ENCODE measurements at places on chromosomes 3 and 15.

GRCh38 chr15:100893964-100894295 is 14.3 kb downstream of the ALDH1A3 start:
- DNase-seq: no peak

GRCh38 chr15:64942356-64942755 is 30.7 kb downstream of the ANKDD1A start:
- no peak for DNase-seq

DNA sequence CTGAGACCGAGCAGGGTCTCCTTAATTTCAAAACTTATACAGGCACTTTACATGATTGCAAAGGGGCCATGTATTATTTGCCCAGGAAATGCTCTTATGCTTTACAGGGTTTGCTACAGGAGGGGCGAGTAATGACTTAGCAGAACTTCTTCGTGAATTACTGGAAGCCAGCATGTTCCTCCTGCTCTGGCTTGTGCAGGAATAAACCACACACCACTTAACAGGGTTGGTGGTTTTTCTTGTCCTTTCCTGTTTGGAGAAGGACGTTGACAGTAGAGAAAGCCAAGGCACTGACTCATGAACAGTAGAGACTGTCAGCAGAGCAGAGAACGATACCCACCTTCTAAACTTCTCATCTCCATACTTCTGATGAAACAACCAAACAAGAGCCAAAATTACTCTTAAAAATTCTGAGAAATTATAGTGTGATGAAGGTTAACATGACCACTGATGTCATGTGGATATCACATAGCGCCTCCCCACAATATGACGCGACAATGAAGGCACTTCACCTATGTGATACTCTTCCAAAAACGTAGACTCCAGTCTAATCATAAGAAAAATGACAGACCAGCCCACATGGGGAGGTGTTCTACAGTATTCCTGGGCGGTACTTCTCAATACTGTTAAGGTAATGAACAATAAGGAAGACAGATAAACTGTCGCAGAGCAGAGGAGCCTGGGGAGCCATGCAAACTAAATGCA is 24.7 kb upstream of the MCTP2 start:
- DNase-seq: no peak

- DNase-seq: no peak
These were observed 790 bp downstream of the RAB5A start for GRCh38 chr3:19947549-19948225.

DNA sequence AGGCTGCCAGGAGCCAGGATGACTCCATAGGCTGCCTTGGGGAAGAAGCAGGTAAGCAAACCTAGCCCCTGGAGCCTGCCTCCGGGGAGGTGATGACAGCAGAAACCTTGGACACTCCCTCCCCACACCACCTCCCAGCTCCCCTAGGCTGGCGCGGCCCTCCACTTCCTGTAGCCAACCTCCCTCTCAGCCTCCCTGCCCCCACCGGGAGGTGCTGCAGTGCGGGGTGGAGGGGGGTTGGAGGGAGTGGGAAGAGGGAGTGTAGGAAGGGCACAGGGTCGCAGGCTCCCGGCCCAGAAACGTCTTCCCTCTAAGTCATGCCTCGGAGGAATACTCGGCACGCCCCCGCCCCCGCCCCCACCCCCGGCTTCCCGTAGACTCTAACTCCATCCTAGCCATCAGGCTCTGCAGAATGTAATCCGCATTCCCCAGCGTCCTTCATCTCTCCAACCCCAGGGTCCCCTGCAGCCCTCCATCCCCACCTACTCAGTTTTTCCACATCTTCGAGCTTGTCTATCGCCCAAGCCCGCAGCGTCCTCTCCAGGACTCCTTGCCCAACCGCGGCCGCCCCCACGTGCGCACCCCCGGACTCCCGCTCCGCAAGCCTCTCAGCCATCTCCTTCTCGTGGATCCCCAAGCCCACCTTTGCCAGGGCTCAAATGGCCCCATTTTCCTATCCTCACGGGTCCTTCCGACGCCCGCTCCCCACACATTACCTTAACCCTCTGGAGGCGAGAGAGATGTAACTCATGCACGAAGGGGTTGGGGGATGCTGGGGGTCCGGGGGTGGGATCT is 528 bp downstream of the LPCAT4 start:
- peak; percentile 89 for DNase-seq

- no peak for DNase-seq
These were observed 30.1 kb upstream of the CERS3 start for GRCh38 chr15:100558771-100559254.

- peak; percentile 68 for DNase-seq
These were observed 220.9 kb upstream of the EIF1B start for GRCh38 chr3:40088527-40089170.

DNA sequence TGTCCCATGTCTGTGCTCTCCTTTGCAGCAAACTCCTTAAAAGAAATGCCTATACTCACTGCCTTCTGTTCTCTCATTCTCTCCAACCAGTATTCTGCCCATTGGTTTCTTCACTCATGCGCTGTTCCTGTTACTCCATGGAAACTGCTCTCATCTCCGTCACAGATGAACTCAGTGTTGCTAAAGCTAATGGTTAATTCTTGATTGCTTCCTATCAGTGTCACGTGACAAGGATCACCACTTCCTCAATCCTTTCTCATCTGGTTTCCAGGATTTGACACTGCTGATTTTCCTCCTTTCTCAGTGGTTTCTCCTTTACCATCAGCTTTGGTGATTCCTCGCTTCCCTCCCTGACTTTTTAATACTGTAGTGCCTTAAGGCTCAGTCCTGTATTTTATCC is 2.6 kb downstream of the DPH3 start:
- no peak for DNase-seq

DNA sequence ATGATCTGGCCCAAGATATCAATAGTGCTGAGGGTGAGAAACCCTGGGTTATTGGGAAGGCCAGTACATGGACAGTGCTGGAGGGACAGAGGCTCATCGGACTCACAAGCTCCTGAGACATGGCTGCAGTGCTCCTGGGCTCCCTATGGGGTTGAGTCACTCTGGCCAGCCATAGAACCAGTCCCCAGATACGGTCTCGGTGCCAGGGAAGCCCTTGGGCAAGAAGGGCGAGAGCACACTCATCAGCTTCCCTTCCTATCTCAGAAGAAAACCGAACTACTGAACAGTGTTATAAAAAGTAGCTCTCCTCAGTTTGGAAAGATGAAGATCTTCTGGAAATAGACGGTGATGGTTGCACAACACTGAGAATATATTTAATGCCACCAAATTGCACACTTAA is 34.4 kb downstream of the POC1A start:
- no peak for DNase-seq

GRCh38 chr15:81160312-81161159 is 26.5 kb downstream of the CFAP161 start:
- no peak for DNase-seq

DNA sequence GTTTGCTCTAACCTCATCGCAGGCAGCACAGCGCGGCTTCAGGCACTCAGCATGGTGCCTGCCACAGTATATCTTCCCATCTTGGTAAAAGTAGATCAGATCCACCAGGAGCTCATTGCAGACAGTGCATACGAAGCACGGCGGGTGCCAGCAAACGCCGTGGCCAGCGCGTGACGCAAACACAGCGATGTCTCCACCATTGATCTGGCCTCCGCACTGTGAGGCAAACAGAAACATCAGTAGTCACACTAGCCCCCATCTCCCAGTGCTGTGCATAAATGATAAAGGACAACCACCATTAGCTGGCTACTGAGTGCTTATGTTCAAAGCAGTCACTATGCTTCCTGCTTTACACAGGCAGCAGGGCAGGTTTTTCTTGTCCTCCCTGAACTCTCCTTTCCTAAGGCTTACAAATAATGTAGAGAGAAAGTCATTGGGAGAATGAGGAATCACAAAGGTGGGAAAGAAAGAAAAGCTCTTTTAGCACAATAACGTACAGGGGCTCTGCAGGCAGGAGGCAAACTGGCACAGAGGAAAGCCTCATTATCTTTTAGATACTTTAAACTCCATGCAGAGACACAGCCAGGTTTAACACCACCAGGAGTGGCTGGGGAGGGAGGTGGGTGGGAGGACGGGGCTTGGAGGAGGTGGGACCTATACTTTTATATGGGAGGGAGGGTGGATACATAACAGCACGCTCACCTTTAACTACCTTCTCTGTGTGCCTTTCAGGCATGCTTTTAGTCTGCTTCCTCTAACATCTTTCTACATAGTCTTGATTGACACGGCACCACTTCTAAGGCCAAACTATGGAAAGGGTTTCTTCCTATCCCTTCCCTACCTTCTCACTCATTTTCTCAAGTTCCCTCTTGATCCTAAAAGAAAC is 67.9 kb downstream of the PRICKLE2 start:
- no peak for DNase-seq

GRCh38 chr3:66041116-66041515 is 2.4 kb upstream of the MAGI1 start:
- no peak for DNase-seq

DNA sequence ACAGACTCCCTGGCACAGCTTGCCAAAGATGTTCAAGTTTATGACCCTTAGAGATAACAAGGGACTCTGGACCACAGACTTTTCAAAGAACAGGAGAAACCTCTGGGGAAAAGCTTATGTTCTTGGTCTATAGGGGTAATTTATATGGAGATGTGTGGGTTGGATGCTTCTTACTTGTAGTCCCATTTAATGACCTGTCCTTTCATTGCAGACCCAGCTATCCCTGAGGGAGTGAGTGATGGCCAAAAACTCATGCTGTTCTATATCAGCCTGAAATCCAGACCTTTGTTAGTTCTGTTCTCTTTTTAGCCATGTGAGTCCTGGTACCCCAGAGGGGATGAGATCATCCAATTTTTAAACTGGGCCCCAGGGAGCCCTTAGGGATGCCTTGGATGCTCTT is 43.7 kb upstream of the MRPL3 start:
- no peak for DNase-seq

- DNase-seq: no peak
These were observed 29.9 kb upstream of the CCR2 start for GRCh38 chr3:46324036-46324435.

- no peak for DNase-seq
These were observed 51.0 kb upstream of the PLXND1 start for GRCh38 chr3:129657261-129658046.

DNA sequence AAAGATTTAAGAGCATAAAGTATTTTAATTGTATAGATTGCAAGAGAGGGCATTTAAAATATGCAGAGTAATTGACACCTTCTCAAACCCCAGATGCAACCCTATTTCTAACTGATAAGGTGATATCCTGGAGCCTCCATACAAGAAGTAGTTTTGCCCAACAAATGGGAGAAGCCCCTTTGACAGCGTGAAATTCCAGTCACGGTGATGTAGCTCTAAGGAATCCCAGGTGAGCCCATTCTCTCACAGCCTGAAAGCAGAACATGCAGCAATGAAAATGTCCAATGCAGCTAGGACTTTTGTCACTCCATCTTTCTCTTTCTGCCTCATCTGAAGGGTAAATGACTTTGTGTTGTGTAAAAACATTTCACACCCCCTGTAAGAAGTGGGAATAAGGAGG is 96.4 kb downstream of the TMEM212 start:
- DNase-seq: no peak

GRCh38 chr15:82898961-82899360 is 53.6 kb downstream of the HOMER2 start:
- DNase-seq: peak; percentile 89

DNA sequence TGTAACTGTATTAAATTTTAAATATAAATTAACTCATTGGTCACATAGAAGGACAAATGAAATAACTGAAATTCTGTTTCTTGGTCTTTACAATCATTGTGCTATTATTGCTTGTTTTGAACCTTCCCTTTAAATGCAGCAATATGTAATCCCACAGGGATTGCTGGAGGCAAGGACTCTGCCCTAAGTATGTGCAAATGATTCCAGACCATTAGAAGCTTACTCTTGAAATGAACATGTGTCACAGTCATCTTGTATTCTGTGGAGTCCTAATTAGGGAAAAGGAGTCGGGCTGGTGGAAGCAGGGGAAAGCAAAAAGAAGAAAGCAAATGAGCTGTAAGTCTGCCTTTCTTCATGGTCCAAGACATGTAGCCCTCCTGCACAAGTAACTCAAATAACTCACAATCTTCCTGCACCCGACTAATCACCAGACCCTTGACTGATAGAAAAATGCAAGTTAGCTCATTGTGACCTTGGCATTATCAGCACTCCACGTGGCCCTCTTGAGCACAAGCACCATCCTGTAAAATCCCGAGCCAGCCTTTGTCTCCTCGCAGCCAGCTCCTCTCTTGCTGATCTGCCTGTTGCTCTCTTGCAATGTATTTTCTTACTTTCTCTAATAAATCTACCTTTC is 2.3 kb upstream of the TMPRSS7 start:
- peak; percentile 60 for DNase-seq

- DNase-seq: no peak
These were observed 33.5 kb downstream of the SUCLG2 start for GRCh38 chr3:67620869-67621268.

- DNase-seq: no peak
These were observed 9.8 kb upstream of the OR5K4 start for GRCh38 chr3:98343647-98344507.

DNA sequence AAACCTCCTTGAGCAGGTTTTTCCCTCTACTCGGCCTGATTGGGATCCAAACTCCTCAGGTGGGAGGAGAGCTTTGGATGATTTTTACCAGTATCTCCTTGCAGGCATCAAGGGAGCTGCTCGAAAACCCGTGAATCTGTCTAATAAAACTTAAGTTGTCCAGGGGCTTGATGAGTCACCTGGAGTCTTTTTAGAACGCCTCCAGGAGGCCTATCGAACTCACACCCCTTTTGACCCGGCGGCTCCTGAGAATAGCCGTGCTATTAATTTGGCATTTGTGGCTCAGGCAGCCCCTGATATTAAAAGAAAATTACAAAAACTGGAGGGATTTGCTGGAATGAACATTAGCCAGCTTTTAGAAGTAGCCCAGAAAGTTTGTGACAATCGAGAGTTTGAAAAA is 41.6 kb downstream of the ZBTB11 start:
- peak; percentile 83 for DNase-seq

- DNase-seq: no peak
These were observed 12.9 kb downstream of the SNAPC5 start for GRCh38 chr15:66484539-66485112.

- no peak for DNase-seq
These were observed 26.7 kb upstream of the MCF2L2 start for GRCh38 chr3:183455089-183455488.

DNA sequence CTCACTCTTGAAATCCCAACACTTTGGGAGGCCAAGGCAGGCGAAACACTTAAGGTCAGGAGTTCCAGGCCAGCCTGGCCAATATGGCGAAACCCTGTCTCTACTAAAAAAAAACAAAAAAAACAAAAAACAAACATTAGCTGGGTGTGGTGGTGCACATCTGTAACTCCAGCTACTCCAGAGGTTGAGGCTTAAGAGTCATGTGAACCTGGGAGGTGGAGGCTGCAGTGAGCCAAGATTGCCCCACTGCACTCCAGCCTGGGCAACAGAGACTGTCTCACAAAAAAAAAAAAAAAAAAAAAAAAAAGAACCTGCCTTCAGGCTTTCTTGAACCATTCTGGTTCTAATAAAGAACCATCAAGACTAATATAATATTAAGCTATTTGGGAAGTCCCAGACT is 16.5 kb downstream of the ARPP19 start:
- no peak for DNase-seq

DNA sequence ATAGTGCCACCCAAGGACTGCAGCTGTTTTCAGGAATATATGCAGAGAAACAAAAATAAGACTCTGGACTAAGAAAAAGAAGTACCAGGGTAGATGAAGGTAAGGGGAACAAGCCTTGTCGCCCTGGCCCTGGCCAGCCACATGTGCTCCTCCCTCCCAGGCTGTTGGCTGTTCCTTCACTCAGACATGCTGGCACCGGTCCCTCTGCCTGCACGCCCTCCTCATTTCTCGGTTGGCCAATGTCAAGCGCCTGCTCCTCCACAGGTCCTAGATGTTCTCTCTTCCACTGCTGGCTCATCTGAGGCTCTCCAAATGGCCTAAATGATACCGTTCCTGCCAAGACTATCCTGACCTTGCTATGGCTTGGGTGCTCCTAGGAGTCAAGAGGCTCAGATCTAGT is 288.4 kb upstream of the LYSMD4 start:
- DNase-seq: no peak

GRCh38 chr3:171145798-171146197 is 119.3 kb upstream of the SLC2A2 start:
- DNase-seq: no peak
